CD4-positive, alpha-beta T cell treated with Interleukin-4 for 1 hour (primary cell): ENCODE measurements at places on chromosomes 2 and 18.

DNA sequence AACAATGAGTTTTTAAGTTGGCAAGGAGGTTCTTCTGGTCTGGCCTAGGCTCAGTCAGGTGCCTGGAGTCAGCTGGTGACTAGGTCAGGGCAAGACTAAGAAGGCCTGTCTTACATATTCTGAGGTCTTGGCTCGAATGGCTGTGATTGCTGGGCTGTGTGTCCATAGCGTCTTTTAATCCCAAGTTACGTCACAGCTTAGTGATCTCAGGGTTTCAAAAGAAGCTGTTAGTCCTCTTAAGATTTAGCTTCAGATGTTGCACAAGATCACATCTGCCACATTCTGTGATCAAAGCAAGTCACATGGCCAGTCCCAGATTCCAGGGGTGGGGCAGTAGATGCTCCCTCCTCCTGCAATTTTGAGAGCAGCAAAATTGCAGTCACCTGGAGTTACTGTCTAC, 61.3 kb downstream of the PKP4 start:
- no peak for DNase-seq

GRCh38 chr2:60216452-60216995, 336.9 kb downstream of the BCL11A start:
- no peak for DNase-seq

- DNase-seq = no peak
Observed at GRCh38 chr2:185279999-185280398, 458.6 kb upstream of the FSIP2 start.

DNA sequence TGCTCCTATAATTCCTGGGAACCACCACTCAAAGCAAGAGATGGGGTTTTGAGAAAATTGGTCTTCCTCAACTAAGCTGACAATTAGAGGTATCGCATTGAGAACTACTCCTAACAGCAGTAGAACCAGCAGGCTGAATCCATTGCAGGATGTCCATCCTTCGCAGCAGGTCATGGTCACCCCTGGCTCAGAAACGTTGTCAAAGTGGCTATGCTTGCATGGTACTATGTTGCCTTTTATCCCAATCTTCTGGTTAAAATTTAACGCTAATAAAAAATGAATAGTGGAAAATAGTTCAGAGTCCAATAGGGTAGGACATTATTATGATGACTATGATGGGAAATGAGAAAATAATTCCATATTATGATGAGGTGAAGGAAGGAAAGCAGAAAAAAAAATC, at the start of gene TM4SF20:
TM4SF20 (minus strand) TSS at position 212 of the 400 bp plus-strand sequence; CDS start at position 174, 38 bp downstream.
- DNase-seq = no peak

DNA sequence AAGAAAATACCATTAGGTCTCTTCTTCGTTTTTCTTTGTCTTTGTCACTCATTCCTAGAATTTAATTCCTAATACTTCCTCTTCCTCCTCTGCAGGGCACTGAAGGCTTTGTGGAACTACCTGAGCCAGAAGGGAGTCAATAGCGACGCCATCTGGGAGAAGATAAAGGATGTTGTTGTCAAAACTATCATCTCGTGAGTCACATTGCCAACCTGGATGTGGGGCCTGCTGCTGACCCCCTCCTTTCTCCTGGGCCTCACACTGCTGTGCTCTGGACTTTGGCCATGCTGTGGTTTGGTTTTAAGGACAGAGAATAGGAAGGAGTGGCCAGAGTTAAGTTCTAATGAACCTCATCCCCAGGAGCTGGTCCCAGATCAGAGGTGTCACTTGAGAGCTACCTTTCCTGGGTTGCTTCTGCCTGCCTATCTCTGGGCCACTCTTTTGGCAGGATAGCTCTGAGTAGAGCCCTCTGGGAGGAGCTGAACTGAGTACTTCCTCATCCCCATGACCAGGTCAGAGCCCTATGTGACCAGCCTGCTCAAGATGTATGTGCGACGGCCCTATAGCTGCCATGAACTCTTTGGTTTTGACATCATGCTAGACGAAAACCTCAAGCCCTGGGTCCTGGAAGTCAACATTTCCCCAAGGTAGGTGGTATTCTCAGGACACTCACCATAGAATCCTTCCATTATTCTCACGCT, 33.1 kb upstream of the CYP27A1 start:
- DNase-seq = no peak

DNA sequence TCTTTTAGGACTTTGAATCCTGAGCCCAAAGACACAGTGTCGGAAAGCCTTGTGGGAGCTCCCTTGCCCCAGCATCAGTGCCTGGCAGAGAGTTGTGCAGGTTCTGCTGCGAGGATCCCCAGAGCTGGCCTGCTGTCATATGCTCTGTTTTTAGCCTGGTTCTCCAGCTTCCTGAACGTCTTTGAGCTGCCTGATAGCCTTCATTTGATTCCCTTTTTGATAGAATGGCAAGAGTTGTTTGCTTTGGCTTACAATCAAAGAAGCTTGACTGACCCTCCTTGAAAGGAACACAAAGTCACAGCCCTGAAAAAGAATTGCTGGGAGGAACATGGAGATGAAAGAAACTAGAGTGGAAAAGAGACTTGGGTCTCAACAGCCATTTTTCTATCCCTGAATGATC, 95.4 kb downstream of the C1QL2 start:
- DNase-seq = no peak

DNA sequence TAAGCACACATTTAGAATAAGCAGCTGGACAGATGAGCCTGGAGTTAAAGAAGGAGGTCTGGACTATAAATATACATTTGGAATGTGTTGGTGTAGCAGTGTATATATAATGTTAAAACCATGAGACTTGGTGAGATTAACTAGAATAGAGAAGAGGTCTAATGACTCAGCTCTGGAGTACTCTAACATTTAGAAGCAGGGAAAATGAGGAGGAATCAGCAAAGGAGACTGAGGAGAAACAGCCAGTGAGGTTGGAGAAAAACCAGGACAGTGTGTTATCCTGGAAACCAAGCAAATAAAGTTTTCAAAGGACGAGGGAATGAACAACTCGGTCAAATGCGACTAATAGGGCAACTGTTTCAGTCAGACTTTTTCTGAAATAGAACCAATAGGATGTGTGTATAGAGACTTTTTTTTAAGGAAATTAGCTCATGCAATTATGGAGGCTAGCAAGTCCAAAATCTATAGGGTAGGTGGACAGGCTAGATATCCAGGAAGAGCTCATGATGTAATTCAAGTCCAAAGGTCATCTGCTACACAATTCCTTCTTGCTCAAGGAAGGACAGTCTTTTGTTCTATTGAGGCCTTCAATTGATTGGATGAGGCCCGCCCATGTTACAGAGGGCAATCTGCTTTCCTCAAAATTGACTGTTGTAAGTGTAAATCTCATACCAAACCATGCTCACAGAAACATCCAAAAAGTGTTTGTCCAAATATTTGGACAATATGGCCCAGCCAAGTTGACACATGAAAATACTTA, 10.8 kb upstream of the SESTD1 start:
- DNase-seq = no peak

DNA sequence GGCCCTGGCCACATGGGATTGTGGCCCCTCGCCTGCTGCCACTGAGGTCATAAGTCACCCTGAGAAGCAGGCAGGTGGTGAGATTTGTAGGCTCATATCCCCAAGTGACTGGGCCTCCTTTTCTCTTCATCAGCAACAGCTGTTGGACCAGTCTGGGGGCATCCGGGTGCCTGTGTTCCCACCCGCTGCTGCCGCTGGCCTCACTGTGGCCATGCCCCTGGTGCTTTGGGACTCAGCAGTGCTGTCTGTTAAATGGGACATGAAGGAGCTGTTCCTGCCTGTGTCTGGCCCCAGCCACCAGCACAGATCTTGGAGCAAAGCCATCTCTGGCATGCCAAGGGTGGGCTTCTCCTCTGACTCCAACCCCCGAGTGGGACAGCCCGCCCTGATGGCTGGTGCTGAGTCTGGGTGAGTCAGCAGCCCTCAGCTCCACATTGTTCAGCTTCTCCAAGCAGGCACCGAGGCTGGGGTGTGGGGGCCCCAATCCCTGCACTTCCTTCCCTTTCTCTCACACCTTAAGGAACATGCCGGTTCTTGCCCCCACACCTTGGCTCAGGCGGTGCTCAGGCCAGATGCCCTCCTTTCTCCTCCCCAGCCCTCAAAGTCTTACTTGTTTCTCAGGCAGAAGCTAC, 207.9 kb downstream of the GLI2 start:
- DNase-seq = no peak

- DNase-seq = no peak
Observed at GRCh38 chr2:161625314-161625919, 1.2 kb downstream of the SLC4A10 start.

- DNase-seq = no peak
Observed at GRCh38 chr2:145687442-145688134, 1167.7 kb upstream of the ZEB2 start.

DNA sequence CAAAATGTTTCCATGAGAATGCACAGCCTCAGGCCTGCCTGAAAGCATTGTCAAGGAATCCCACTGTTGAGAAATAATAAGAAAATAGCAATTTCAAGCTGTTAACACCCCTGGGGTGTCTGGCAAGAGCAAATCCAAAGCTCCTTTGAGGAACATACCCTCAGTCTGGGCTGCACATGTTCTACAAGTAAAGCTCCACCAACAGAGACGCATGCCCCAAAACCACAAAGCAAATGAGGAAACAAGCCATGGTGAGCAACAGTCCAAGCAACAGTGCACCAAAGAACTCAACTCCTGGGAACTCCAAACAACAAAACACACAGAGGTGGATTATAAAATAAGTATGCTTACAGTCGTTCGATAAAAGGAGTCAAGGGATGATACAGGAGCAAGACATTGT, 40.3 kb downstream of the CYP27C1 start:
- DNase-seq = no peak

- no peak for DNase-seq
Observed at GRCh38 chr2:227881866-227882517, 10.6 kb downstream of the DAW1 start.

DNA sequence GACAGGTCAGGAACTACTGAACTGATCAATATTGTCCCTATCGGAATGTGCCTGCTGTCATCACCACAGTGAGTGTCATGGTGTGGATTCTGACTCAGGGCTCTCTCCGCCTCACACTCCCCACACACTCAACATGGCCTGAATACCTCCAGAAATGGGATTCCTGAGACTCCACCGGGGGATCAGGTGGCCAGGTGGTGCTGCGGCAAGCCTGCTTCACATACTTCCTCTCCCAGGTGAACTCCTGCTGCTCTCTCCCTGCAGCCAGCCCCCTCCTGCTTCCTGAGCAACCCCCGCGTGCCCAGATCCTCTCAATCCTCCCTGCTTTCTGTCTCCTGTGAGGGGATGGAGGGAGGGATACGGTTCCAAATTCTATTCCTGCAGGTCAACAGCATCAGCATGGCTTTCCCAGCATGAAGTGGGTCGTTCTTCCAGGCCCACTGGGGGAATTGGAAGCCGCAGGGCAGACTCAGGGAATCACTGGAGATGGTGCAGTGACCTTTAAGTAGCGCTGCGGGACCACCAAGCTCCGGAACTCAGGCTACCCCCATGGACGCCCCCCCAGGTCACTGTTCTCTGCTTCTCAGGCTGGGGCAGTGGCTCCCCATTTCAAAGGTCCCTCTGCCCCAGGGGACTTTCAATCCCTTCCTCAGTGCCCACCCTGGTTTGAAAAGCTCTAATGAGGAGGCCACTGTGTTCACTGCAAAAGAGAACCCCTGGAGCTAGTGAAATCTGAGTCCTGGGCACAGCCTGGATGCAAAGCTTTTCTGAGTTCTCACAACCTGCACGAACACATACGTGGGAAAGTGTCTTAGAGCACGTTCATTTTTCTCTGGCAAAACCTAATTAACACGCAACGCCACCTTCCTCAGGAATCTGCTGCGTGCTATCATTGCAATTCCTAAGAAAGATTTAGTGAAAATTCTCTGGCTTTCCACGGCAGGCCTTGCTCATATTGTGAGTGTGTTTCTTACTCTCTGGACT, 168.4 kb downstream of the ZFP36L2 start:
- no peak for DNase-seq

DNA sequence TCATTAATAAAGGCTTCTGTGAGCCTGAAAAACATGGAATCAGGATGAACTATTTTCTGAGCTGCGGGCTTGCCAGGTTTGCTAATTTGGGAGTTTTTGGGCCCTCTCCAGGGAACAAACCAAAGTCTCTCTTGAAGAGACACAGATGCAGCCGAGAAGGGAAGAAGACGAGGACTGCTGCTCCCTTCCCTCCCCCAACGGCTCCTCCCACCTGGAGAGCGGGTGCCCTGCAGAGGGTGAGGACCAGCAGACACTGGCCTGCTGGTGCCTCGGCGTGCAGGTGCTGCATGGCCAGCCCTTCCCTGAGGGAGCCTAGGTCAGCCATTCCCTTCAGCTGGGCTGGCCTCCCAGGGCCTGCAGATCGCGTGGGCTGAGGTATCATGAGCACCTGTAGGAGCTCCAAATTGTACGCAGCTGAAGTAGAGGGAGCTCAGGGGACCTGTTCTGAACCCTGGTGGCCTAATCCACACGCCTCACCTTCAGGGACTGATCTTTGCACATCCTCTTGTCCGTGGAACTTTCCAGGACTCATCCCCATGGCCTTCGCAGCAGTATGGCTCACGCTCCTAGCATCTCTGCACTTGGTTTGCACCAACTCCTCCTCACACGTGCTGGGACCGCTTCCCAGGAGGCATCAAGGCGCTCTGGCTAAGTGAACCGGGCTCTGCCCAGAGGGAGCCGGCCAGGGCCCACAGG, 19.5 kb downstream of the EMX1 start:
- no peak for DNase-seq

GRCh38 chr18:25099895-25100294, 252.1 kb downstream of the ZNF521 start:
- no peak for DNase-seq

DNA sequence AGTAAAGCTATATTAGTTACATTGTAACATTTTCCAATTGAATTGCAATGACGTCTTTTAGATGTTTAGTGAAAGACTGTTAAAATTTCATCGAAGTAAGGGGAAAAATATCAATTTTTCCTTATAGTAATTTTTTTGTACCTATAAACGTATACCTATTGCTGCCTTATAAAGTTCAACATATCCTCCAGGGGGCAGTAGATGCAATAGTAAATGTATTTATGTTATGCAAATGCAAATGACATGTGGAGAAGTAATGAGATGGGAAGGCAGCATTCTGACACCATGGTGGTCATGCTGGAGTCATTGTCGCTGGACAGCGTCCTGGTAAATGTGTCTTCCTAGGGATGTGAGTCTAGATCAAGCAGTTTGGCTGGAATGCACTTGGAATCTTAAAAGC, 38.7 kb downstream of the MSTN start:
- DNase-seq = peak; percentile 51

GRCh38 chr2:110674620-110675555, 3.0 kb downstream of the BUB1 start:
- peak; percentile 81 for DNase-seq

- no peak for DNase-seq
Observed at GRCh38 chr2:67232936-67233335, 164.2 kb upstream of the ETAA1 start.

DNA sequence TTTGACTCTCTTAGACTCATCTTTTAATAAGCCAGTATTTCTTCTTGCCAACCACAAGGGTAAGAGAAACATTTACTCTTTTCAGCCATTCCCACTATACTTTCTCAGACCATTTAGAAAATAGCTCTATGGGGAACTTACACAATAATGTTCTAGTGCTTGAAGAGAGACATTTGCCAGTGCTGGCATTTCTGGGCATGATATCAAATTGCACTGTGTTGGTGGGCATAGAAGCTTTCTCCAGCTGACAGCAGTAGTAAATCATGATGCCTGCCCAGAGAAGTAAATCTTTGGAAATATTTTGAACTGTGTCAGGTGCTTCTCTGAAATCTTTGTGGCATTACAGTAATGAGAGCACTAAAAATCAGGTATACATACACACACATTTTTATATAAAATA, 346.6 kb downstream of the CBLN2 start:
- no peak for DNase-seq
